ENCODE measurements at places on chromosomes 7 and 10. TPM values are rescaled to one million over a fixed set of nuclear protein-coding genes. Genes with fewer than 3 reads are reported as not detected.

Gene UCN3
- not detected for polyA plus RNA-seq

Gene ATRNL1
- polyA plus RNA-seq, result 5.4 TPM

Gene LIPJ
- polyA plus RNA-seq, result 0.59 TPM

Gene GSTO2
- 5.1 TPM for polyA plus RNA-seq

Gene SLC16A12
- polyA plus RNA-seq, result 7.6 TPM

Gene TMEM213
- polyA plus RNA-seq, result not detected

Gene CTBP2
- polyA plus RNA-seq, result 67.8 TPM

Gene TMED4
- polyA plus RNA-seq, result 124 TPM

Gene PRKCQ
- 4.3 TPM for polyA plus RNA-seq

Gene LIPM
- not detected for polyA plus RNA-seq

Gene AQP1
- polyA plus RNA-seq, result 33.3 TPM

Gene EN2
- polyA plus RNA-seq, result not detected

Gene PBLD
- polyA plus RNA-seq, result 5.6 TPM

Gene CREB5
- polyA plus RNA-seq, result 5.0 TPM

Gene ERVW-1
- polyA plus RNA-seq, result 1.2 TPM

Gene GPR26
- polyA plus RNA-seq, result not detected

Gene ANKRD1
- 12.6 TPM for polyA plus RNA-seq

Gene ENTPD7
- 5.1 TPM for polyA plus RNA-seq

Gene PTER
- 3.3 TPM for polyA plus RNA-seq

Data from cardiac muscle cell (in vitro differentiated cells and primary cell).